ENCODE measurements at places on chromosomes 3 and 15.

GRCh38 chr3:45507820-45508317 lies 86.7 kb upstream of the LIMD1 start:
- DNase-seq: no peak

GRCh38 chr3:60598671-60599070 lies 652.6 kb downstream of the FHIT start:
- DNase-seq: no peak

- no peak for DNase-seq
Measured at GRCh38 chr3:50571486-50571885, 2.2 kb downstream of the HEMK1 start.

DNA sequence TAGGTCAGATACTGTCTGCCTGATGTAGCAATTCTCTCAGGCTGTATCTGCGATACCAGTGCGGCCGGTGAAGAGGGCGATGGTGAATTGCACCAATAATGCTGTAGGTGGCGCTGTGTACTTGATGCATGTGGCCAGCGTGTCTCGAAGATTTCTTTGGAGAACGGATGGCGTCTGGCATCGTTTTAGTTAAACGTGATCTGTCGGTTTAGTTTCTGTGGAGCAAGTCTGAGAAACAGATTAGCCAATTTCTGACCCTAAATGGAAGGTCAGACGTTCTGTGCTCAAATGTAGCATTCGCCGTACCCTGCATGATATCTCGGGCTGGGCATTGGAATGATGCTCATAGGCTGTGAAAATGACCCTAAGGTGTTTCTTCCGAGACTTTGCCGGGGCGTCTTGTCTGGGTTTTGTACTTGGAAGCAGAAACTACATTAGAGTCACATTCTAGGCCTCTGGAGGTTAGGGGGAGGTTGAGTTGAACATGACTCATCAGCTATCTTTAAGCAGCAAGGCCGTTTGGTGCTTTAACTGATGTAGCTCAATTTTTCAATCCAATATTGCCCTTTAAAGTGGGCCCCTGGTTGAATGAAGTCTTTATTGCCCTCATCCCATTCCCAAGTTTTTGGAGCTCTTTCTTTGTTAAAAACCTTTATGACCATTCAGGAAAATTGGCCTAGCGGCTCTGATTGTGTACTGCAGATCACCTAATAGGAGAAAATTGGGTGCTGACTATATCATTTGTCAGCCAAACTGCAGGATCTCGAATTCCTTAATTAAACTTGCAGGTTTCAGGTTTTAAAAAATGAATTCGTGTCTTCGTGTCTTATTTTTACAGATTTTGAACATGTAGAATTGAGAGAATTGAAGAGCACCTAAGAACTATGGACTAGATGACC lies 80.0 kb downstream of the SQOR start:
- no peak for DNase-seq

- no peak for DNase-seq
Measured at GRCh38 chr3:24145981-24146822, 201.1 kb downstream of the NR1D2 start.

GRCh38 chr15:47750740-47751262 lies 33.5 kb downstream of the SEMA6D start:
- DNase-seq: no peak

GRCh38 chr3:100709842-100710260 lies 557 bp downstream of the TFG start:
- no peak for DNase-seq

- DNase-seq: no peak
Measured at GRCh38 chr3:10374311-10374710, 53.4 kb upstream of the SEC13 start.

DNA sequence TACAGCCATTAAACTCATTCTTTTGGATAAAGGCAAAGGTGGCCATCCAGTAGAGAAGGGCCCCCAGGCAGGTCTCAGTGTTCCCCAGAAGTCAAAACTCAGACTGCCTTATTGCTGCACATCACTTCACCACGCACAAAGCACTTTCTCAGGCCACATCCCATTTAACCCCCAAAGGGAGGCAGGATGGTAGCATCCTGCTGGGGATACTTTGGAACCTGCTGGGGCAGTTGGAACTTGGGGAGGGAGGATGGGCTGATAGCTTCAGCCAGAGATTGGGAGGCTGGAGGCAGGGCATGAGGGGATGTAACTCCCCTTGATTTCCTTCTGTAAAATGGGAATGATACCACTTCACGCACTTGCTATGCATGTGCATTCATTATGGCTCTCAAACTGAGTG lies 5.0 kb downstream of the ITPKA start:
- no peak for DNase-seq

DNA sequence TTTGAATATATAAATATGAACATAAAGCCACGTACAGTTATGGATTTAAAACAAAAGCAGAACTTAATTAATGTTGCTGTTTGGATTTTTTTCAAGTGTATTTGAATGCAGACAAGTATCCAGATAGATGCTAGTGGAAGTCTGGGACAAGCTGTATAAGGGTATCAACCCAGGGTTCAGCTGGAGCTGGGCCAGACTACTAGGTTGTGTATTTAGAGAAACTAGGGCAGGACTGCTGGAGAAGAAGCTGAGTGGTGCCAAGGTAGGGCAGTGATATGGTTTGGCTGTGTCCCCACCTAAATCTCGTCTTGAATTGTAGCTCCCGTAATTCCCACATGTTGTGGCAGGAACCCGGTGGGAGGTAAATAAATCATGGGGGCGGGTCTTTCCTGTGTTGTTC lies 189.8 kb upstream of the CTDSPL start:
- no peak for DNase-seq

- no peak for DNase-seq
Measured at GRCh38 chr3:151100076-151100475, 14.6 kb downstream of the MED12L start.

- DNase-seq: no peak
Measured at GRCh38 chr3:139838269-139838957, 96.6 kb upstream of the CLSTN2 start.

GRCh38 chr15:95442107-95442719 lies 888.3 kb upstream of the NR2F2 start:
- DNase-seq: no peak

GRCh38 chr3:53921296-53921695 lies 29.6 kb upstream of the SELENOK start:
- no peak for DNase-seq

DNA sequence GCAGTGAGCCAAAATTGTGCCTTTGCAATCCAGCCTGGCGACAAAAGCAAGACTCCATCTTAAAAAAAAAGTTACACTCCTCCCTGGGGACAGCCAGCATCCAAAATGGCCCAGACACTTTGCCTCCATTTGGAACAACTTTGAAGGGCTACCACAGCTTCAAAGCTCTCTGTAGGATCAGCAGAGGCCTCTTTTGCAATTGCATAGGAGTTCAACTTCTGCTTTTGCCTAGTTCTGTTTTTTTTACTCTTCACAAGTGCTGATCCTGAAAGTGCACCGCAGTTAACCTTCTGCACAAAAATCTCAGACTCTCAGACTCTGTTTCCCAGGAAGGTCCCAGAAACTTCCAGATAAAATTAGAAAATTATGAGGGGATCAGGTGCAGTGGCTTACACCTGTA lies 25.2 kb upstream of the SLC4A7 start:
- DNase-seq: no peak

- no peak for DNase-seq
Measured at GRCh38 chr3:184647405-184647936, 64.4 kb downstream of the MAGEF1 start.

- no peak for DNase-seq
Measured at GRCh38 chr15:51629612-51630011, 7.0 kb upstream of the DMXL2 start.

- no peak for DNase-seq
Measured at GRCh38 chr3:154169796-154170110, 48.6 kb downstream of the ARHGEF26 start.

DNA sequence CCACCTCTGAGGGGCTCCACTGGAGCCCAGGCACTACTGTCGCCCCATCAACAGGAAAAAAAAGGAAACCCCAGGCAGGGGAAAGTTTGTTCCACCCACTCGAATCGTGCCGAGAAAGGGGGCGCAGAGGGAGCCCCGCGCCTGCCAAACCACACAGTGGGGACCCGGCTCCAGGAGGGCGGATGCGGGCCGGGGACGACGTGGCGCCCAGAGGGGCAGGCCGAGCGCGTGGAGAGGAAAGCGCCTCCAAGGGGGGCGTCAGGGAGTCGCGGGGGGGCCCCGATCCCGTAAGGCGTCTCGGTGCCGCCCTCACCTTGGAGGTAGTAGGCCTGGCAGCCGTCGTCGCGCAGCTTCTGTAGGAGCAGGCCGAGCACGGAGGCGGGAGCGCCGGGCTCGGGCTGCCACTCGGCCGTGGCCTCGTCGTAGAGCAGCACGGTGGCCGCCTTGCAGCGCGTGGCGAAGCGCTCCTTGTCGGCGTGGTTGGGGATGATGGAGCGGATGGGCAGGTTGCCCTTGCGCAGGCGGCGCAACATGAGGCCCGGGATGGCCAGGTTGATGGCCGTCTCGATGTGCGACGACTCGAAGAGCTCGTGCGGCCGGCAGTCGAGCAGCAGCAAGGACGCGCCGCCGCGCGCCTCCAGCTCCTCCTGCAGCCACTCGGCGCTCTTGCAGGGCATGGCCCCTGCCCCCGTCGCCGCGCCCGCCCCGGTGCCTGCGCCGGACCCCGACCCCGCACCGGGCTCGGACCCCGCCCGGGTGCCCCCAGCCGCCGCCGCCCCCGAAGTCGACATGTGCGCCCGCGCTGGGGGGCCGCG lies 627 bp downstream of the DUSP7 start:
- DNase-seq: peak; percentile 7

DNA sequence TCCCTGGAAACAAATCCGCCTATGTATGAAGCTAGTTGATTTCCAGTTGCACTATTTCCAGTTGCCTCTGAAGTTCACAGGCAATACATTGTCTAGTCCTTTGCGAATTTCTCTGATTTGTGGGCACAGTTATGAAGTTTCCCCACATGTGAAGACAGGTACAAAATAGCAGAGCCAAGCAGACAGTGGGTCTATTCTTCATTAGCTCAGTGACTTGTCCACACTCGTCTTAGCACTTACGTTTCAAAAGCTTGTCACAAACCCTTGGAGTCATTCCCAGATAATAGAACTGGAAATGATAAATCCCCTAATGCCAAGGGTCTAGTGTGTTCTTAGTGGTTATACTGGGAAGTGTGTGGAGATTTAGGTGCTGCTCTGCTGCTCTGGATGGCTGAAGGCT lies 14.5 kb downstream of the SRPRB start:
- no peak for DNase-seq

- DNase-seq: no peak
Measured at GRCh38 chr3:63706321-63707085, 54.0 kb downstream of the SNTN start.

GRCh38 chr3:11254876-11255275 lies 17.3 kb upstream of the ATG7 start:
- DNase-seq: no peak

GRCh38 chr3:128551867-128552266 lies 58.9 kb upstream of the GATA2 start:
- DNase-seq: no peak
